ENCODE measurements at places on chromosomes 11 and 22.
A peak's percentile ranks its signal among the peaks of the same experiment; 100 is the strongest.

GRCh38 chr22:31734512-31734911, 15.4 kb downstream of the PRR14L start:
- DNase-seq, result peak; percentile 24

DNA sequence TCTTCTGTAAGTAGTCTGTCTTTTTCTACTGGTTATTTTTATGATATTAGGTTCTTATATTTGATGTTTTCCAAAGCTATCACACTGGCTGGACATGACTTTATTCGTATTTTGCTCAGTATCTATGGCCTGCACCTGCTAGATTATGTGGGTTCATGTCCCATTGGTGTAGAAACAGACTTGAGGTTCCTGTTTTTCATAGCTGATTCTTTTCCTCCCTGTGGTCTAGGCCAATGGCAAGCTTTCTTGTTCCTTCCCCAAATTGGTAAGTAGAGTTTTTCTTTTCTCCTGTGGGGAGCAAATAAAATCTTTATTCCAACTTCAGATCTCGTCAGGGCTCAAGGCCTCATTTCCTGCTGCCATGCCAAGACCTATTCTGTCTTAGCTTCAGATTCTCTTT, 30.2 kb upstream of the SWAP70 start:
- DNase-seq, result no peak

GRCh38 chr11:75031771-75032549, 43.2 kb downstream of the NEU3 start:
- peak; percentile 90 for DNase-seq

DNA sequence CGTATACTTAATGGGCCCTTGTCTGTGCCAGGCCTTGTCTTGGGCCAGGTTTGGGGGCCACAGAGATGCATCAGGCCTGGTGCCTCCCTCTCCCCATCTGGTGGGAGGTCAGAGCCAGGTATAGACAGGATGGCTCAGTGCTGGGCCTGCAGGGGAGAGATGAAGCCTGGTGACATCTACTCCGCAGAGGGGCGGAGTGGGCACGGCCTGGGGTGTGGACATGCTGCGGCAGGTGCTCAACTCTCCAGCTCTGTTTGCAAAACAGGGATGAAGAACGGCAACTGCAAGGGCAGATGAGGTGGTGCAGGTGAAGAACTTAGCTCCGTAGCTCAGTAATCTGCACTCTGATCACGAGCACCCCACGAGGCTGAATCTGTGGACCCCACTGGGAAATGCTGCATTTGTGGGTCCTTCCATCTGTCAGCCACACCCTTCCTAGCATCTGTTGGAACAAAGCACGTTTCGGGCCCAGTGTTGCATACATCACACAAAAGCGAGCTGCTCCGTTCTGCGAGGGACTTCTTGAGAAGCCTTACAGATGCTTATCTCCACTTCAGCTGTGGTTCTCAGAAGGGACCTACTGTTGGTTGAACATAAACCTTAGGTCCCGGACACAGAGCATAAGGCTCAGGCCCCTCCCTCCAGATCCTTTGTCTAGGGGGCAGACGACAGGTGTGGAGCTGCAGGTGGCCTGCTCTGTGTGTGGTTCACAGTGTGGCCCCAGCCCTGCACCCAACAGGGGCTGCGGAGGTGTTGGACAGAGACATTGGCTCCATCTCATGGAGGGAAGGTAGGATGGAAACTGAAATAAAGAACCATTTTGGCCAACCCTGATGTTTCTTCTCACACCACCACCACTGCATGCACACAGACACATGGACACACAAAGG, 78.3 kb downstream of the LRRC32 start:
- no peak for DNase-seq

DNA sequence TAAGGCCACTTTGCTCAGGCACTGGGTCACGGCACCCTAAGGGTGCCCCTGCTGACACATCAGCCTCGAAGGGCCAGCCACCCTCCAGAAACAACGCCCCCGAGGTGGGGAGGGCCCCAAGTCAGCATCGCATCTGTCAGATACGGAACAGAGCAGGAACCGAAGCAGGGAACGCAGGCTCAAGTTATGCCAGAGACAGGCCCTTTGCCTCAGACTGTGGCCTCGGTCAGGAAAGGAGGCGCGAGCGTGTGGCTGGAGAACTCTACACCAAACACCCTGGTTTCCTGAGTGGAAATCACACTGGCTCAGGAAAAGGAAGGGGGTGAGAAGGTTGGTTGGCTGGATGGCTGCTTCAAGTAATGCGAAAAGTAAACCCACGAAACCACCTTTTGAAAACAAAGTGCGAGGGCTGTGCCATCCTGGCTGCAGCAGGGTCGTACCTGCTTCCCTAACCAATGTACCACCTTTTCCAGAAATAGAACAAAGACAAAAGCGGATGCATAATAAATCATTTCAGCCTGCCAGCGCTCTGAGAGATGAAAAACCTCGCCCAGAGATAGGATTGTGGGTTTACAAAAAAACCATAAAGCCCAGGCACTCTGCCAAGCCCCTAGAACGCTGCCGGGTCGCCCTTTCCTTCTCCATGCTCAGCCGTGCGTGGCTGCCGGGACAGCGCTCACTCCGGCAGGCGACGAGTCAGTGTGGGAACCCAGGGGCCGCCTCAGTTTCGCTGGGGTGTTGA, 38.6 kb downstream of the TRMU start:
- DNase-seq, result no peak

DNA sequence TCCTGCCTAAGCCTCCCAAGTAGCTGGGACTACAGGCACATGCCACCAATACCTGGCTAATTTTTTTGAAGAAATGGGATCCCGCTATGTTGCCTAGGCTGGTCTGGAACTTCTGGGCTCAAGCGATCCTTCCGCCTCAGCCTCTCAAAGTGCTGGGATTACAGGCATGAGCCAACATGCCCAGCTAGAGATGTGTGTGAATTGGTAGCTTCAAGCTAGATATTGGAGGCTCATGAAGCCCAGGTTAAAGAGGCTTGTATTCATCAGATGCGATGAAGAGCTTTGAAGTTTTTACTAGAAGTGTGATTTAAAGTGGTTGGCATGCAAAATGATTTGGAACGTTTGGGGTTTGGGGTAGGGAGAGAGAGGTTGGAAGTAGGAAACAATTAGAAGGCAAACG, 19.6 kb downstream of the NF2 start:
- no peak for DNase-seq

GRCh38 chr22:35883031-35883620, 145.5 kb downstream of the RBFOX2 start:
- no peak for DNase-seq

- no peak for DNase-seq
Observed at GRCh38 chr11:130328420-130328819, 13.7 kb upstream of the ZBTB44 start.

DNA sequence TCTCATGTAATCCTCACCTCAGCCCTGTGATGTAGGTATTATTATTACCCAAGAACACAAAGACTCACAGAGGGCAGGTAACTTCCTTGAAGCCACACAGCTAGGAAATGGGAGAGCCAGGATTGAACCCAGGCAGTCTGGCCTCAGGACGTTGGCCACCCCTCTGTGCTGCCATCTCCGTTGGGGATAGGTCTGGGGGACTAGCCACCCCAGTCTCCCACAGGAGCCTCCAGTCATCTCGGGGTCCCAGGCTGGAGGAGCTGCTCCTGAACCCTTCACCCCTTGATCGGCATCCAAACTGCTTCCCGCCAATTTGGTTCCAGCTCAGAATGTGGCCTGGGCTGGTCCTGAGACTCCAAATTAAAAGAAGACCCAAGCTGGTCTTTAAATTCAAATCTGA, 10.4 kb upstream of the TCF20 start:
- no peak for DNase-seq

GRCh38 chr22:18048441-18048898, 24.1 kb upstream of the MICAL3 start:
- DNase-seq, result peak; percentile 11

DNA sequence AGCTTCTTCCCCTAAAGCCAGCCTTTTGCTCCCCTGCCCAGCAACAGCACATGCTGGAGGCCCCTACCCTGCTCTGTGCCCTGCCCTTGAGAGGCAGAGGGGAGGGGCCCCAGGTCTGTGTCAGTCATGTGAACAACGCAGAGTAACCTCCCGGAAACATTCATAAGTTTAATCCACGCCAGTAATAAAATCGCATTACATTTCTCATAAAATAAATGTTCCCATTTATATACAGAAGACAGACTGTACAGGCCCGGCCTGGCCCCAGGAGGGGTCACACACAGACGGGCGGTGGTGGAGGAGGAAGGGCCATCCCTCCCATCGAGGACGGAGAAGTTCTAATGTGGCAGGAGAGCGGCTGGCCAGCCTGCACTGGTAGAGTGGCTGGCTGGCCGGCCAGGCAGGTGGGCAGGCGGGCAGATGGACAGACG, 39.5 kb downstream of the LMO1 start:
- DNase-seq, result no peak

- no peak for DNase-seq
Observed at GRCh38 chr11:120703358-120704152, 192.0 kb downstream of the GRIK4 start.

DNA sequence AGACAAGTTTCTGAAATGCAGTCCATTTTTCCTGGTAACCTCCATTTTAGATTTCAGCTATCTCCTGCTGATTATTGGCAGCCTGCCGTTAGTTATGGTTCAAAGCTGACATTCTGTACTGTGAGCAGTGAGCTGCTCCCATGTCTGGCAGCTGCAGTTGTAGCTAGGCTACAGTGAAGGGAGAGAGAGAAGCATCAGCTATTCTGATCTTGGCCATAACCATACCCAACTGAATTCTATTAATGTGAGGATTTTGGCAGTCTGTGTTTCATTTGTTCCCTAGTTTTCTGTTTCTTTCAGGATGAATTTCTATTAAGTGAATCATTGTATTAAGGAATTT, 33.4 kb downstream of the SIK2 start:
- DNase-seq, result peak; percentile 20

GRCh38 chr11:62644220-62644619, 2.2 kb downstream of the GANAB start:
- DNase-seq, result no peak

DNA sequence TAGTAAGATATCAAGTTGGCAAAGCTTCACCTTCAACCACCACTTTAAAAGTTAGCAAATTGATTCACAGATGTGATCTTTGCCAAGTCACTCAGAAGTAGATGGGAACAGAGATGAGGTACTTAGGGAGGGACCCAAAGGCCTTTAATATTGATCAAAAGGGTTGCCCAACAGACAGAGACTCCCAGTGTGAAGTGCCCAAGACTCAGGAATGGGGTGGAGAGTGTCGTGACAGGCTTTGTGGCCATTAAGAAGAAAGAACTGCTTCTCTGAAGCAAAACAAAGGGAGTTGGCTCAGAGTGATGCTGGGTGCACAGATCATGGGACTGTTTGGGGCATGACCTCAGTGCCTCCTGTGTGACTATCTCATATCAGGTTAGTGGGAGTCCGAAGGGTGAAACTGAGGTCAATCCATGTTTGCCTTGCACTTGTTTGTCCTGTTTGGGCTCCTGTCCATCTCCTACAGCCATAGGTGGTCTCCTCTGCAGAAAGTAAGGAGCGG, 132.3 kb downstream of the APIP start:
- no peak for DNase-seq

Data from NCI-H82 (cell line).